ENCODE measurements at places on chromosomes 2 and 18. TPM values are rescaled to one million over a fixed set of nuclear protein-coding genes. Genes with fewer than 3 reads are reported as not detected.

RAB6D gene
- not detected for polyA plus RNA-seq

CGREF1 gene
- 4.8 TPM for polyA plus RNA-seq

ABCG5 gene
- polyA plus RNA-seq, result not detected

UGT1A4 gene
- polyA plus RNA-seq, result not detected

SERPINB5 gene
- polyA plus RNA-seq, result not detected

PLCL1 gene
- 0.21 TPM for polyA plus RNA-seq

ALK gene
- polyA plus RNA-seq, result not detected

AQP12A gene
- not detected for polyA plus RNA-seq

GPR17 gene
- not detected for polyA plus RNA-seq

IL1R1 gene
- polyA plus RNA-seq, result 37.3 TPM

CDH7 gene
- not detected for polyA plus RNA-seq

LCT gene
- polyA plus RNA-seq, result not detected

ST8SIA5 gene
- polyA plus RNA-seq, result not detected

GCKR gene
- 0.47 TPM for polyA plus RNA-seq

SCN3A gene
- 0.78 TPM for polyA plus RNA-seq

SERPINB10 gene
- 0.85 TPM for polyA plus RNA-seq

CHRND gene
- polyA plus RNA-seq, result not detected

DNA sequence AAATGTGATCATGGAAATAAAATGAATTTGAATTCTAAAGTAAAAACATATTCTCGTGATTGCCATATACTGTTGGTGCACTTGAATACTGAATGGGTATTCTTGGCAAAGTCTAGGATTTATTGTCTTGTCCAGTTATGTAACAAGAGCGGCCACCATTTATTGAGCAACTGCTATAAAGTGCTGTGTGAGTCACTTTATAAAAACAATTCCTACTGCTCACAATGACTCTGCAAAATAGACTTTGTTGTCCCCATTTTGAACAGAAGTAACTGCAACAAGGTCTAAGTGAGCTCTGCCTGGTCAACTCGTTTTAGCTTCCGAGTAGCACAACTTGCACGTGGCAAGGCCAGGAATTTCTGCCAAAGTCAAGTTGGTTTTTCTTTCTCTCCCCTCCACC lies 995.6 kb upstream of the FANCL start:
- peak; percentile 3 for DNase-seq

DNA sequence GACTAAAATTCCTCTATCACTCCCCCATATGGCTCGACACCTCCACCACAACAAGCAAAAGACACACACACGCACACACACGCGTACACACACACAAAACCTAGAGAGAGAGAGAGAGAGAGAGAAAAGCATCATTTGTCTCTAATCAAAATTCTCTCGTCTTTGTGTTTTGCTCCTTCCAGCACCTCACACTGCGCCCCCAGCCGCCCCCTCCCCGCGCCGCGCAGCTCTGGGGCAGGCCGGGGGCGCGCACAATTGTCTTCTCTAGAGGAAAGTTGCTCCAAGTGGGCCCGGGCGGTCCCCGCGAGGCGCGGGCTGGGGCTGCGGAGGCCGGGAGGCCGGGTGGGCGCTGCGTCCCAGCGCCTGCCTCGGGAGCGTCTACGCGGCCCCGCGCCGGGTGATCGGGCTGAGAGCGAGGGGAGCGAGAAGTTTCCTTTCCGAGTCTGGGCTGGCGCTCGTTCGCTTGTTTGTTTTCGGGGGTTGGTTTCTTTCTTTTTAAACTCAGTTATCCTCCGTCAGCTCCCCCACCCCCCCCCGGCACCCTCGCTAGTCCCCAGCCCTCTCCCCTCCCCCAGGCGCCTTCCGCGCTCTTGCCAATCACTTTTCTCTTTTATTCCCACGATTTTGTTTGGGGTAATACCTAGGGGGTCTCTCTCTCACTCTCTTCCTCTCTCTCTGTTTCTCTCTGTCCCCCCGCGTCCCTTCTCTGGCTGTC lies 4.1 kb downstream of the ZEB2 start:
- DNase-seq, result no peak

DNA sequence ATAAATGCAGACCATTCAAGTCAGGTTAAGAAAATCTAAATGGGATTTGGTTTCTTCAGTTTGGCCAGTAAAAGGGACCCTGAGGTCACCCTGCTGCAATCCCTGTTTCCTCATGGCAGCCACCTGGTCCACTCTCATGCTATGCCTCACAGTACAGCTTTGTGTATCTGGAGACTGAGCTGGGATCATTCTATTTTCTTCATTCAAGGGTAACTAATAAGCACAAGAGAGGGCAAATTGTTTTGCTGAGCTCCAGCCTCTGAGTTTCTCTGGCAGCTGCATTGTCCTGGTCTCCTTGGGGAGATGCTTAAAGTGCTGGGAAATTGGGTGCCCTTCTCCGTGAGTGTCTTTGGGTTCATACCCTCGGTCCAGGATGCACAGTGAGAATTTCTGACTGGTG lies 18.5 kb upstream of the BCL2L11 start:
- DNase-seq, result no peak

- no peak for DNase-seq
Measured at GRCh38 chr2:102241616-102242305, 54.9 kb downstream of the IL1RL2 start.

DNA sequence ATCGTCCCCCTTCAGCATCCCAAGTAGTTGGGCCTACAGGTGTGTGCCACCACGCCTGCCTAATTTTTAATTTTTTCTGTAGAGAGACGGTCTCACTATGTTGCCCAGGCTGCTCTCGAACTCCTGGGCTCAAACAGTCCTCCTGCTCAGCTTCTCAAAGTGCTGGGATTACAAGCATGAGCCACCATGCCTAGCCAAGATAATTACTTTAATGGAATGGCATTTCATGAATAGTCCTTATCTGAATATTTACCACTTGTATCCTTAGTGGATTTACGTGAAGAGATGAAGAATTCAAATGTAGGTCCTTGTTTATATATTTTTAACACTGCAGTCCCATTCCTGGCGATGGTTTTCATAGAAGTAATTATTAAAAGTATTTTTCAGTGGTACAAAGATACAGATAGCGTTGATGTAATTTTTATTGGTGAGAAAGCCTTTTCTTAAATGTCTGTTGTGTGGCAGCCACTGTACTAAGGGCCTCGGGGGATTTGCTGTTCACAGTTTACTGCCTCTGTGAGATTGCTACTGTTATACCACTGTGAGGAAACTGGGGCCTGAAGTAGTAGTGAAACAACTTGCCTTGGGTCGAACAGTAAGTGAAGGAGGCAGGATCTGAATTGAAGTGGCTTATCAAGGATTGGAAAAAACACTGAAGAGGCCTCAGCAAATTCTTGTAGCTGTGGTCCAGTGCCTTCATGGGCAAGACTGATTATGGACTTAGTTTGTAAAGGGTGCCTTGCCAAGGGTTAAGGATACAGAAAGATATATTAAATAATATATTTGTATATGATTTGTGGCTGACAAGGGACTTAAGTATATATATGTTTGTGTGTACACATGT lies 151.2 kb downstream of the PRPF40A start:
- DNase-seq, result no peak

- DNase-seq, result no peak
Measured at GRCh38 chr2:25265802-25266201, 75.9 kb downstream of the DNMT3A start.

- DNase-seq, result no peak
Measured at GRCh38 chr18:79620576-79621165, 58.9 kb upstream of the CTDP1 start.

- no peak for DNase-seq
Measured at GRCh38 chr2:152344579-152345195, 9.7 kb downstream of the FMNL2 start.

DNA sequence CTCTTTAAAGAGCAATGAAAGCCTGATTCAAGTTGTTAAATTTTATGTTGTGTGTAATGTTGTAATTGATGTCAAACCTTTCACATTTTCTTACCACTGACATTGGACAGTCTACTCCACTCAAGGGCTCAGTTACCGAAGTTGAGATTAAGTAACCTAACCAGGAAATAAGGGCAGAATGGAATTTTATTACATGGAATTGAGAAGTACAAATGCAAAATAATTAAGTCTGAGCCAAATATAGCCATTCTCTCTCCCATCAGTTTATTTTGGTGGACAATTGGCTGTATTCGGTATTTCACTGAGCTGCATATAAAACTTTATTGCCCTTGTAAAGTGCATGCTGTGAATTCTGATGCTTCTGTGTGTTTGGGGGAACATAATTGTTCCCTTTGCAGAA lies 231.5 kb downstream of the TTC32 start:
- DNase-seq, result no peak

DNA sequence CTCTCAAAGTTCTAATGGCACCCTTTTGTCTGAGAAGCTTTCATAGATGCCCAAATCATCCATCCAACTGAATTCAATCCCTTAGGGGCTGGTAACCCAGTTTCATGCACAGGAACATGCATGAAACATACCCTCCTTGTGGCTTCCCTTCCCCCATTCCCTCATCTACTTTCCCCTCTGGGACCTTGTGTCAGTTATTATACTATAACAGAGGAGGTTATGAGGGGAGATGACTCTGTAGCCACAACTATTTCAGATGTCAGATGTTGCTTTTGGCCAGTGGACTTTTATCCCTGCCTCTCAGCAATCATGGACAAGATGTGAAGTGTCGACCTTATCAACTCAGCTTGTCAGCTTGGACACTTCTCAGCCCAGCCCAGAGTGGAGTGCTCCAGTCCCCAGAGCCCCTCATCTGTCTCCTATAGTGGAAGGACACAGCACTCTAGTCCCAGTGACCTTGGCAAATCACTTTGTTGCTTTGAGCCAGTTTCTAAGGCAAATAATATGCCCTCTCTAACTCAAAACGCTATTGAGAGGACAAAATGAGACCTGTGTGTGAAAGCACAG lies 8.4 kb downstream of the DHRS9 start:
- no peak for DNase-seq

- DNase-seq, result no peak
Measured at GRCh38 chr2:58680755-58681310, 439.7 kb upstream of the FANCL start.

- DNase-seq, result no peak
Measured at GRCh38 chr2:15177103-15177502, 384.0 kb downstream of the NBAS start.

DNA sequence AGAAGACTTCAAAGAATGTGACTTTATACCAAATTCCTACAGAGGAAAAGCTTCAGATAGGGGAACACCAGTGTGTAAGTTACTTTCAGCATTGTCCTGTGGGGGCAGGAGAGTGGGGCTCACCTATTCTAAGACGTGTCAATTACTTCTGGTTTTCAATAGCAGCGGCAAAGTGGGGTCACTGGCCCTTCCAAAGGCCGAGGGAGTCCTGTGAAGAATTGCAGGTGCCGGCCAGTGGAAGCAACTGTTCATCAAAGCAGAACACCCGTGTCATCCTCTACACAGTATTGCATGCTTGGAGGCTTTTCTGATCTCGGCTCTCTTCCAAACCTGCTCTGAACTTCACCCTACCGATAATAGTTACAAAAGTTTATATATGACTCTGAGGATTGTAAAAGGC lies 1176.5 kb upstream of the TMEFF2 start:
- DNase-seq, result no peak

DNA sequence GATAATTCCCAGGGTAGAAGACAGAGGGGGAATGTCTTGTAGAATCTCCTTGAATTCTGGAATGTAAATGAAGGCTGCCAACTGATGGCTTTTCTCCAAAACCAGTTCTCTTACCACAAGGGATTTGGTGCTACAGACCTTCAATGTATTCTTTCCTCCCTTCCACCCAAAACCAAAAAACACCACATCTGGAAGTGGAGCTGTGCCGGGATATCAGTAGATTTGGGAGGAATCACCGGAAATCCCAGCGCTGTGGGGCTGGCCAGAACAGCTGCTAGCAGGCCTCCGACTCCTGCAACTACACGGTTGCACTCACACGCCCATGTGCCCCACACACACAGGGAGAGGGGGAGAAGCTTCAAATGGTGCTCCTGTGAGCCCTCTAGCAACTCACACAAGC lies 45.7 kb downstream of the RPL31 start:
- DNase-seq, result no peak

DNA sequence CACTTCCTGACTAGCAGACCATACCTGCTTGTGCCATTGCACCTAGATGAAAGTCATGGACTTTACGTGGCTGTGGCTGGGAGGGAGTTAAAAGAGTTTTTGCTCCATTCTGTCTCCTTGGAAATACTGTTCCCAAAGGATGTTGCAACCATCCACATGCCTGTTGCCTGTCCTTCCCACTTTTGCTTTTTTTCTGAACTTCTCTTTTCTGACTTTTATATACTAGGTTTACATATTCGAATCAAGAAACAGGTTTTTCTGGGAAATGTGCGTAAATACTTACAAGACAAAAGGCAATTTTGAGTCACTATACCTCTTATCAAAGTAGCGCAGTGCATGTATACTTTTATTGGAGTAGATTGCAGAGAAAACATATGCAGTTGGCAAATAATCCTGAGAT lies 244.8 kb downstream of the PRKCE start:
- no peak for DNase-seq

DNA sequence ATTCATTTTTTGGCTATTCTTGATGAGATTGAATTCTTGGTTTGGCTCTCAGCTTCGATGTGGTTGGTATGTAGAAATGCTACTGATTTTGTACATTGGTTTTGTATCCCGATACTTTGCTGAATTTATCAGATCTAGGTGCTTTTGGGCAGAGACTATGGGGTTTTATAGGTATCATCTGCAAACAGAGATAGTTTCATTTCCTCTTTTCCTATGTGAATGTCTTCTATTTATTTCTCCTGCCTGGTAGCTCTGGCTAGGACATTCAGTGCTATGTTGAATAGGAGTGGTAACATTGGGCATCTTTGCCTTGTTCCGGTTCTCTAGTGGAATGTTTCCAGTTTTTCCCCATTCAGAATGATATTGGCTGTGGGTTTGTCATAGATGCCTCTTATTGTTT lies 5.5 kb upstream of the TACR1 start:
- DNase-seq, result no peak

DNA sequence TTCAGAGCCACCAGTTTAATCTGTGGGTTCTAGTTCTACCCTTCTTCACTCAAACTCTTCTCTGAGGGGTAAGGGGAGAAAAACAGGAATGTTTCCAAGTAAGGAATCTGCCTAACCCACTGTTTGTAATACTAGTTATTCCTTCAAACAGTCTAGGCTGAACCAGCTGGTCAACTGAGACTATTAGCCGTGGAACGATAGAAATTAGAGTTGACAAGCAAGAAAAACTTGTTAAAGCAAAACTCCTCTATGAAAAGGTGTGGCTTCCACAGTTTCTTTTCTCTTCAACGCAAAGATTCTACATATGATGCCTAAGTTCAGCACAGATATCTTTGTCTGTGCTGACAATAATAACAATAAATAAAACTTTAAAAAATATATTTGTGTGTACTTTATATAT lies 11.5 kb downstream of the PAIP2B start:
- DNase-seq, result no peak

- DNase-seq, result peak; percentile 48
Measured at GRCh38 chr2:145744541-145745386, 1224.8 kb upstream of the ZEB2 start.

GRCh38 chr2:148853458-148853857 lies 21.6 kb upstream of the KIF5C start:
- DNase-seq, result no peak

- no peak for DNase-seq
Measured at GRCh38 chr2:235715601-235716000, 221.8 kb downstream of the AGAP1 start.

Measured in BJ (cell line).